ENCODE measurements at places on chromosomes 11 and 22. TPM values are rescaled to one million over a fixed set of nuclear protein-coding genes. Genes with fewer than 3 reads are reported as not detected.

HDHD5 gene
- polyA plus RNA-seq = 36.0 TPM

AMBRA1 gene
- 9.4 TPM for polyA plus RNA-seq

GNAZ gene
- polyA plus RNA-seq = 3.6 TPM

PARVG gene
- polyA plus RNA-seq = 7.0 TPM

CHST1 gene
- polyA plus RNA-seq = 0.27 TPM

HSPA8 gene
- polyA plus RNA-seq = 590 TPM

OTOG gene
- not detected for polyA plus RNA-seq

MMP10 gene
- not detected for polyA plus RNA-seq

Measured in small intestine (tissue), 16 donors.